COR-L47 (cell line): ENCODE measurements at places on chromosomes 2 and 18.

DNA sequence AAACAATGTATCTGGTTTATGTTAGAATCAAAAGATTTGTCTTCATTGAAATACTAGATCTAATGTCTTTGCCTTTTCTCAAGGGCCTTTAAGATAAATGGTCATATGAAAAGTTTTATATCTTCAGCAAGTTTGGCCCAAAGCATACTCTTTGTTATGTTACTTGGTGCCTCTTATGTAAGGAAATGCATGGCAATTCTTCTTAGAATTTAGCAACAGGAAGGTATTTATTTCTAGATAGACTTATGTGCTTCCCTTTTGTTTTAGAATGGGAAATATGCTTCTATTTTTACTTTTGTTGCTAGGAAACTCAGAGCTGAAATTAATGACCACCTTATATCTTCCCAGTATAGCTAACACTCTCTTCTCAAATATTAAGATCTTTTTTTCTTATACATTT lies 117.4 kb upstream of the DLX2 start:
- DNase-seq, result no peak

DNA sequence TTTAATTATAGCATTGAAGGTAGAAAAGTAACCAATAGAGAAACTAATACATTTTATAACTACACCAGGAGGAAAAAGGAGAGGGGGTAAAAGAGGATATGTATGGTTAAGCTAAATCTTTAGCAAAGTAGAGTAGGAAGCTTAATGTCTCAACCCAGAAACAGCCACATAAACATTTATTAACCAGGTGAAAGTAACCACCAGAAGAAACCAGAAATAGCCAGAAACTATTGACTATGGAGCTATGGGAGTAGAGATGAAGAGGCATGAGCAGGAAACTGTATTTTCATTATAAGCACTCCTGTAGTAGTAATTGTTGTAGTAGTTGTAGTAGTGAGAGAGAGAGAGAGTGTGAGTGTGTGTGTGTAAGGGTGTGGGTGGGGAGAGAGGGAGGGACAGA lies 617.5 kb upstream of the CHAC2 start:
- no peak for DNase-seq

DNA sequence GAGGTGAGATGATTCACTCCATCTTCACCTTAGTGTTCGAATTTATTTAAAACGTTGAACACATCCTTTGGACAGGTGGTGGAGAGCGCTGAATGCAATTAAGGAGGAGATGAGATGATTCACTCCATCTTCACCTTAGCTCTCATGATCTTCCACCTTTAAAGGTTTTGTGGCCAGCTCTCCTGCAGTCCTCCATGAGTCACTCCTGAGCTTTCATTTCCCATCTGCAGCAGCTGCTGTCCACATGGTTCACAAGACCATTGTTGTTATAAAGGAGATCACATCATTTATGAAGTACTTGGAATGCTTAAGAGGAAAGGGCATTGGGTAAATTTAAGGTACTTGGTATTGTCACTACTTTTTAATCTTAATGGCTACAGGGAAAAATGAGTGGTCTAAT lies 298.5 kb downstream of the PAX3 start:
- DNase-seq, result no peak

- DNase-seq, result no peak
Observed at GRCh38 chr18:79413901-79414300, 18.2 kb downstream of the NFATC1 start.

DNA sequence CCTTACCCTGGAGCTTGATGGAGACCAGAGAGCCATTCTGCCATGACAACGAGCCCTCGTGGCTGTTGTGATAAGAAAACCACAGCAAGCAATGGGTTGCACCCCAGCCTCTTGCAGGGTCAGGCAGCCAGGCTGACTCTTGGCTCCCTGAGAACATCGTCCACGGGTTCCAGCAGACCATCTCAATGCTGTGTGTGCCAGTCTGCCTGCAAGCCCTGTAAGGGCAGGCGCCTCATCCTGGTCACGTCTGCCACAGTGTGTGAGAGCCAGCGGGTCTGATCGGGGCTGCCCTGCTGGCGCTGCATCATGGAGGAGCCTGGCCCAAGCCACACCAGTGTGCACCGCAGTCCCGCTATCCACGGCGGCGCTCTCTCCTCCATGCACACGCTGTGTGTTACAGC lies 71.0 kb upstream of the MGAT4A start:
- no peak for DNase-seq

DNA sequence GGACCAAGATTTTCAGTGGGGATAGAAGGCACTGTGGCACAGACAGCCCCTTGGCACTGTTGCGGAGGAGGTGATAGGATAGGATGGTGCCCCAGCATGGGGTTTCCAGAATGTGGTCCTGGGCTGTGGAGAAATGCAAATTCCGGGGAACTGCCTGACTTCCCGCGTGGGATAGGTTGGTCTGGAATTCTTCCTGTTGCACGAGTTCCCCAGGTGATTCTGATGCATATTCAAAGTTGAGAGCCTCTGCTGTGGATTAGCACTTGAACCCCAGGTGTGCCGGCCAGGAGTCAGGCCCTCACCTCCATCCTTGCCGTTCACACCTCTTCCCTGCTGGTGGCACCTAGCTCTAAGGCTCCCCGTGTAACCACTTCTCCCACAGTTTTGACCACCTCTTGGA lies 15.5 kb downstream of the NCK2 start:
- DNase-seq, result no peak

DNA sequence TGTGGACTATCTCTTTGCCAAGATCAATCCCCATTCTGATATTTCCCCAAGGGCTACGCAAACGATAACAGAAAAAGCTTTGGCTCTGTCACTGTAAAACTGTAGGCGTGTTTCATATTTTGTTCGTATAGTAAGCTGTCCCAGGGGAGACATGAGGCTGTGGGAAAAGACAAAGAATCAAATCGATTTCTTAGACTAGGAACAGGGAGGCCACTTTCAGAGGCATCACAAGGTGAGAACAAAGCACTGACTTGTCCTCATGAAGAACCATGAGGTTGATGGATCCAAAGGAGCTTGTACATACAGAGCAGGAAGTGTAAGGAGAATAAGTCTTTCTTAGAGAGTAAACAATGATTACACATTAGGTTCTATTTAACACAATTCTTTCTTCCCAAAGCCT lies 255.7 kb downstream of the HNMT start:
- DNase-seq, result no peak

- no peak for DNase-seq
Observed at GRCh38 chr2:190653231-190653630, 4.3 kb downstream of the NAB1 start.

DNA sequence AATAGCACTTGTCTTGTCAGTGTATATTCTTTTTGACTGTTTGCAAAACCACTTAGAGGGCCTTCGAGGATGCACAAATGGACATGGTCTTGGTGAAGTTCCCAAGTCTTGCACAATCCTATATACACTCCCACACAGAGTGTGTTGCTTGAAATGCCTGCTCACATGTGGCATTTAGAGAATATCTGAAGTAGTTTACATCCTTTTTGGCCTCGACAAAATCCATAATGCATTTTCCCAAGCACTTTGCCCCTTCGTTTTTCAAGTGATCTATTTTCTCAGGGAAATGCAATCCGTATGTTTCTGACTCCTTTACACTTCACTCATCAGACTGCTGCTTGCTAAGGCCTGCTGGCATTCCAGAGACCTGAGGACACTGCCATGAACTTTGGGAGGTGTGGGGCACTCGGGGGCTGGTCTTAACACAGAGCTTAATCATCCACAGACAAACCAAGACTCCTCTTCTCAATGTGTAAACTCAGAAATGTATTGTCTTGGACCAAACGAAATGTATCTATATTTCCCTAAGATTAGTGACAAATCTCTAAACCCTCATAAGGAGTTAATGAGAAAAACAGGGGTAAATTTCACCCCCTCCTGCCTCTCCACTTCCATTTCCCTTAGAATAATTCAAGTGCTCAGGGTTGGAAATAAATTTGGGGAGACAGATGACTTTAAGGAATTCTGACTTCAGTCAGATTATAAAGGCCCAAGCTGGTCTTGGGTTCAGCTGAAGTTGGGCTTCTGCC lies 219.3 kb upstream of the APCDD1 start:
- no peak for DNase-seq

- DNase-seq, result no peak
Observed at GRCh38 chr2:62826141-62826540, 120.6 kb downstream of the EHBP1 start.

DNA sequence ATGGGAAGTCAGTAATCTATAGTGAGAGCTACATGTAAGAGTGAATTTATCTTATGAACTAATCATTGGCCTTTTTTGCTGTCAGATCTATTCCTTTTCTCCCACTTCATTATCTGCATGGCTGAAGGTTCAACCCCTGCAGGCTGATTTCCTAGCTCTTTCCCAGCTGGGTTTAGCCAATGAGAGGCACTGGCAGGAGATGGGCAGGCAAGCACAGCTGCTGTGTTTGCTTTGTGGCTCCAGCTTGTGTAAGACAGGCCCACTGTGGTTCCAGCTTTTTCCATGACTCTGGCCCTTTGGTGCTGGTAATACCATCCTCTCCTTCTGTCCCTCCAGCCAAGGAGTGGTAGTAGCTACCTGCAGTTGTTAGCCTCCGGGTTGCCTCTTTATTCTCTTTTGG lies 248.8 kb downstream of the PLCL1 start:
- no peak for DNase-seq

- DNase-seq, result no peak
Observed at GRCh38 chr2:181309586-181309985, 147.6 kb upstream of the ITGA4 start.
